ENCODE measurements at places on chromosomes 6 and 20.

GRCh38 chr6:70666706-70667105, 977 bp upstream of the SMAP1 start:
- no peak for DNase-seq

- peak; percentile 38 for DNase-seq
Observed at GRCh38 chr6:52514514-52514913, 62.3 kb downstream of the TRAM2 start.

DNA sequence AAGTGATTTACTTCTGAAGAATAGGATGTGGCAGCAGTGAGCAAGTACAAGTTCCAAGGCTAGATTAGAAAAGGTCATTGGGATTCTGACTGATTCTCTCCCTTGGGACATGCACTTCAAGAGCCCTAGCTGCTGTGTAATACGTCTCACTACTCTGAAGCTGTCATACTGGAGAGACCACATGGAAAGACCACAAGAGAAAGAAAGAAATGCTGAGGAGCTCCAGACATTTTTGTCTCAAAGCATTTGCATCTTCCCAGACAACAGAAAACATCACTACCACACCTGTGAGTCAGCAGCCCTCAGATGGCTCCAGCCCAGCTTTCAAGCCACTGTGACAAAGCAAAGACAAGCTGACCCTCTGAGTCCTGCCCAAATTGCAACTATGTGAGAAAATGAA, 20.7 kb downstream of the TENT5A start:
- no peak for DNase-seq

GRCh38 chr6:127933852-127934840, 33.3 kb upstream of the THEMIS start:
- no peak for DNase-seq

DNA sequence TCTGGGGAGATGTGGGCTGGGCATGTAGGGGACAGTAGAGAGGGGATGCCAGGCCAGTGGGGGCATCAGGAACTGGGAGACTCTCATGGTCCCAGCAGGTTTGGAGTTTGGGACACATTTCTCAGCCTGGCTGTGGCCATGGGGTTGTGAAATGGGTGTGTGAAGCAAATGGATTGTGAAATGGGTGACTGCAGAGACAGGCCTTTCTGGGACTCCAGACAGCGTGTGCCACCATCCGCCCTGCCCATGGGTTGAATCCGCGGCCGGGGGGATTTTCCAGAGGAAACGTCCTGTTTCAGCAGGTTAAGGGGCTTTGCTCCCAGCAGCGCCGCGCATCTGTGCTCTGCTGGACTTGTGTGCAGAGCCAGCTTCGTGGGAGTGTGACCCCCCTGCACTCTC, 3.7 kb upstream of the PMEPA1 start:
- DNase-seq = no peak

DNA sequence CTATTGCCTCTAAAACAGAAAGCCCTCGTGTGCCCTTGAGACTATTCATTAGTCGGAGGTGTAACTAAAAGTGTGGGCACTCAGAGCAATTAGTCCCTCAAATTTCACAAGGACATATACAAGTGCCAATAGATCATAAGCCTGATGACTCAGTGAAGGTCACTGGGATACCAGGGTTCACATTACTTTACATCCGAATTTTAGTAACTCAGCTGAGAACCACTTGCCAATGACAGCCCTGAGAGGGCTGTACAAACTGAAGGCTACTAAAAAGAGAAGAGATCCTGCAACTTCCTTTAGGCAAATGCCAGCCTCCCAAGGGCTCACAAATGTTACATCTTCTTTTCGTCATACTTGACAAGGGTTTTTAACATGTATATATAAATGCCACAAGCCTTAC, 369.6 kb downstream of the TENT5A start:
- no peak for DNase-seq

GRCh38 chr6:5553767-5554166, 292.5 kb downstream of the FARS2 start:
- DNase-seq = no peak
